ENCODE measurements at places on chromosomes 2 and 18.

DNA sequence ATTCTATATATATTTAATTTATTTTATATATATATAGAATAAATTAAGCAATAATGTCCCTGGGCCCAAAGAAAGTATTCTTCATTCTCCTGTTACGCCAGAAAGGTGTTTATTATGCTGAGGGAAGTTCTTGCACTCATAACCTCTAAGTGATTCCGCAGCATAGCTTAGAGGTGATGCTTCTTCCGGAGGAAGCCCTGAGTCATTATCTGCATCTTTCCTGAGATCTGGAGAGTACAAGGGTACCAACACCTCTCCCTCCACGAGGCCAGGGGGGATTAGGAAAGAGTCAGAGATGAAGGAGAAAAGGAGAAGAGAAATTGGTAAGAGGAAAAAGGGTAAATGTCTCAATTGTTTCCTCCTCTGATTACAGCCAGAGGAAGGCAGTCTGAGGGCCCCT lies 43.1 kb upstream of the RTN4 start:
- DNase-seq, result no peak

GRCh38 chr2:179297927-179298326 lies 33.3 kb upstream of the SESTD1 start:
- no peak for DNase-seq

GRCh38 chr2:20986024-20986939 lies 57.6 kb downstream of the APOB start:
- no peak for DNase-seq

DNA sequence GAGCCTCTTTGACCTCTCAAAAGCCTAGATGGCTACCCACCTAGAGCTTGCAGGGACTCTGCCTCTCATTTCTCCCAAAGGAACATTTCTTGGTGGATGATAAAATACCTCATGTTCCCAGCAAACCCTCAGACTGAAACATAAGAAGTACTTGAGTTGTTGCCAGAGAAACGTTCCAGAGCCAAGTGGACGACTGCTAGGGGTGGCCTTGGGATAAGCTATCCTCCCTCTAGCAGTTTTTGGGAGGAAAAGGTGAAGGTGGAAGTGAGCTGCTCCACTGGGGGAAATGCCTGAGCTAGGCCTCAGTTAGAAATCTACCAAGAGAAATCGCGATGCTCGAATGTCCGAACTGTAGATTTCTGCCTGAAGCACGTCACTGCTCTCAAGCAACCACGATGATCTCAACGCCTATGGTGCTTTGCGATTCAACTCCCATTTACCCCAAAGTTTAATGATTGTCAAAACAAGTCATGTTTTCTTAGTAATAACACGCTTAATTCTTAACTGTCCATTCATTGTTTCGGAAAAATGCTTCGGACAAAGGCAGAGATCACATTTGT lies 91.5 kb downstream of the CCBE1 start:
- DNase-seq, result no peak

GRCh38 chr2:139360654-139361053 lies 580.5 kb upstream of the NXPH2 start:
- no peak for DNase-seq

GRCh38 chr2:118119761-118120400 lies 31.6 kb downstream of the INSIG2 start:
- no peak for DNase-seq

- DNase-seq, result no peak
These were observed 299.7 kb downstream of the PRKCE start for GRCh38 chr2:45951025-45951727.

DNA sequence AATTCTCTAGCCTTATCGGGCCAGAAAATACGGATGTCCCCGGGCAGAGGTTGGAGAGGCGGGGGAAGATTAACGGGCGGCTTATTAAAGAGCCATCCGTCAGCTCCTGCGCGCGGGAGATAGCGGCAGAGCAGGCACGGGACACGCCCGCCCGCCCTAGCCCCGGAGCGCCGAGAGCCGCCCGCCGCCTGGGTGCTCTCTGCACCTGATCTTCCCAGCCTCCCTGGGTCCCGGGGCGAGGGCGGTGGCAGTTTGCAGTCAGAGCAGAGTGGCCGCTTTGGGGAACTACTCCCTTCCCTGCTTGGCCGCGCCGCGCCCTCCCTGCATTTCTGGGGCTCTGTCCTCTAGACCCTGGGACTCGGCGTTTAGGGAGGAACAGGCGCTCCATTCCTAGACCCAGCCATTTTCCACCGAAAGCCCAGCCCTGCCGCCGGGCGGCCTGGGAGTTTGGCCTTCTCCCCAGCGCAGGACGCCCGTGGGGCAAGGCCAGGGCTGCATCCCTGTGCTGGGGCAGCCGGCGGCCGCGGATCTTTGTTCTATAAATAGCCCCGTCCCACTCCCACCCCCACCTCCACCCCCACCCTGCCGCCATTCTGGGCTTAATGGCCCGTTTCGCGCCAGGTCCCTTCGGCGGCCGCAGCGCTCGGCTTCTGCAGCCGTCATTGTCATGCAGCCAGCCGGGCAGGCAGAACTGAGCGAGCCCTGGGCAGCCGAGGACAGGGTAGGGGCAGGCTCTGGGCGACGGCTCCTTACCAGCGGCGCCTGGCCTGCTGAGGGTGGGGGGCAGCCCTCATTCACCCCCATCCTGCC lies 6.6 kb downstream of the GAD1 start:
- DNase-seq, result no peak

- no peak for DNase-seq
These were observed 13.5 kb upstream of the EPAS1 start for GRCh38 chr2:46283693-46284092.

DNA sequence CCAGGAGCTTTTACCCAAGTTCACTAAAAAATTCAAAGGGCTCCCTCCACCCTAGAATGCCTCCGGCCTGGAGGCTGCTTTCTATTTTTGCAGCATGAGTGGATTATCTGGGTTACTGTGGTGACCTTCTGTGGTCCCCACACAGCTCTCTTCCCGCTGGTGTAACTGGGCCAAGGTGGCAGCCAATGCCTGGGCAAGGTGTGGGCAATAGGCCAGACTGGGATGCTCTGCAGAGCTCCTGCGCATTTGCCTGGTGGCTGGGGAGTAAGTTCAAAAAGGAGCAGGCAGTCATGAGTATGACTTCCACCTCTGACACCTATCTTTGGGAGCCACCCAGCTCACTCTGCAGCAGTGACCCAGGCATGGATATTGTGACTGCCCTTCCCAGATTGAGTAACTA lies 130.5 kb upstream of the SPRED2 start:
- DNase-seq, result no peak

DNA sequence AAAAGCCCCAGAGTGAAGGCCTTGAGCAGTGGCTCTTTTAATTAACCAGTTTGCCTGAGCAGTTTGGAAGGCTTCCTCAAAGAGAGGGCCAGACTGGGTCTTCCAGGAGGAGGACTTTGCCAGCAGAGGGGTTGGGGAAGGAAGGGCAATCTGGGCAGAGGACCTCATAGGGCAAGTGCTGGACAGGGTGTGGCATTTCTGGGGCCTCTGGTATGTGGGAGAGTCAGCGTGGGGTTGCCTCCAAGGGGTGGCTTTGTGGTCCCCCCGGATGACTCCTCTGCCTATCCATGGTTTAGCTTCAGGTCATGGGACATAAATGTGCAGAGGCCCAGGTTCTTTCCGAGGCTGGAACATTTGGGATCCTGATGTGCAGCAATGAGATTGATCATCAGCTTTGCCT lies 12.6 kb downstream of the GLI2 start:
- no peak for DNase-seq

- no peak for DNase-seq
These were observed 284.4 kb downstream of the AFF3 start for GRCh38 chr2:99857867-99858444.

DNA sequence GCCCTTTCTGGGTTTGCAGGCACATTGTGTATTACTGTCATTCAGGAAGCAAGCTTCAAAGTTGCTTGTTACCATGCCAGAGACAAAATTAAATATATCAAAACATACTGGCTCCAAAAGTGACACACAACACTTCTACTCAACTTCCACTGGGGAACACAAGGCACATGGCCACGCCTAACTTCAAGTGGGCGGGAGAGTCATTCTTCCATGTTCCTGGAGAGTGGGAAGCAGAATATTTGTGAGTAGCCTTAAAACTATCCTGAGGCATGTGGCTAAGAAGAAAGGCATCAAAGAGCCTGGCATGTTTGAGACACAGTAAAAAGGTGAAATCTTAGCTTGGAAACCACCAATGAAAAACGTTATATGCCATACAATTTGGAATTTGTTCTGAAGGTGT lies 90.5 kb upstream of the TACR1 start:
- no peak for DNase-seq

DNA sequence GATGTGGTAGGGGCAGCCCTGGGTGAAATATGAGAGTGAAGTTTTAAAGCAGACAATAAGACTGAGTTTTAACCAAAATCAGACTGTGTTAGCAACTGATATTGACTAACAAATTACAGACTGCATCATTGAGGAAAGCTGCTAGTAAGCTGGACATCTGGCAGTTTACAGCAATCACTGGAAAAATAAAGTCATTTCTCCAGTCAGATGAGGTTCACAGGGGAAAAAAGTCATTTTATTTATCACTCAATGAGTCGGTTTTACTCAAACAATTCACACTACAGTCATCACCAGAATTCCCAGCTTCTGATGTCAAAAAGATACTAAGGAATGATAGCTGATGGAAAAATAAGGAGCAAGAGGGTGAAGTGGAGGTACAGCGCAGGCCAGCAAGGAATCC lies 10.5 kb upstream of the TMEM177 start:
- no peak for DNase-seq

DNA sequence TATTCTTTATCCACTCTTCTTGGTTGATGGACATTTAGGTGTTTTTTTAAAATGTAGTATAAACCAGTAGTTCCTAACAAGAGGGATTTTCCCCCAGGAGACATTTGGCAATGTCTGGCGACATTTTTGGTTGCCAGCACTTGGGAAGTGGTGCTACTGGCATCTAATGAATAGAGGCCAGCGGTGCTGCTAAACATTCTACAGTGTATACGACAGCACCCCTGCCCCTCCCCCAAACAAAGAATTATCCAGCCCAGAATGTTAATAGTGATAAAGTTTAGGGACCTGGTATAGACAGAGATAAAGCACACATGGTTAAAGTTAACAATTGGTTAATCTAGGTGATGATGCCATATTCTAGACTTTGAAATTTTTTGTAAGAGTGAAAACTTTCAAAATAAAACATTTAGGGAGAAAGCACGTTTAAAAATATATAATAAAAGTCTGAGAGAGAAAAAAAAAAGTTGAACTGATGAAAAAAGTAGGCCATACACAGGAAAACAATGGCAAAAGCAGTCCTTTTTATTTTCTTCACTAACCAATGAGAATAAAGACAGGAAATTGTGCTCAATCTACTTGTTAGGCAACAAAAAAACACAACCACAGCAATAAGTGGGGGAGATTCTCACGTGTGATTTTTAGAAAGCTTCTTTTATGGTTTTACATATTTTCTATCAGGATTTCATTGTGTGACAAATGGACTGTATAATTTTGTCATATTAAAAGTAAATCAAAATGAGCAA lies 14.8 kb downstream of the FBXO48 start:
- no peak for DNase-seq

DNA sequence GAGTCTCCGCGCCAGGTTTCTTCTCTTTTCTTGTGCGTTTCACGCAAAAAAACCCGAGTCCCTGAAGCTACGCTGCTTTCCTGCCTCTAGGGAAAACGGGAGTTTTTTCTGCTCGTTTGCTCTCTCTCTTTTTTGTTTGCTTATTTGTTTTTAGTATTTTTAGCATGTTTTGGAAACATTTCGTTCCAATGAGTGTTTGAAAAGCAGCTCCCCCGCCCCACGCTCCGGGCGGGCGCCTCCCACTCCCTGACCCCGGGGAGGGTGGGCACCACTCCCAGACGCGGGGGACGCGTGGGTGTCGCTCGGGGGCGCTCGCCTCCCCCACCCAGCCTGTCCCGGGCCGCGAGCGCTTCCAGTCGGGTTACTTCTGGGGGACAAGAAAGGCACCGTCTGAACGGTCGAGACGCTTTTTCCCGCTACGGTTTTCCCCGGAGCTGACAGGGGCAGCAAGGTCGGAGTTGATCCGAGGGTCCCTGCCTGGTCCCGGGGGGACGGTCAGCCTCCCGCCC lies 446 bp upstream of the EFHD1 start:
- no peak for DNase-seq

GRCh38 chr2:201471732-201472393 lies 20.3 kb downstream of the STRADB start:
- DNase-seq, result no peak

DNA sequence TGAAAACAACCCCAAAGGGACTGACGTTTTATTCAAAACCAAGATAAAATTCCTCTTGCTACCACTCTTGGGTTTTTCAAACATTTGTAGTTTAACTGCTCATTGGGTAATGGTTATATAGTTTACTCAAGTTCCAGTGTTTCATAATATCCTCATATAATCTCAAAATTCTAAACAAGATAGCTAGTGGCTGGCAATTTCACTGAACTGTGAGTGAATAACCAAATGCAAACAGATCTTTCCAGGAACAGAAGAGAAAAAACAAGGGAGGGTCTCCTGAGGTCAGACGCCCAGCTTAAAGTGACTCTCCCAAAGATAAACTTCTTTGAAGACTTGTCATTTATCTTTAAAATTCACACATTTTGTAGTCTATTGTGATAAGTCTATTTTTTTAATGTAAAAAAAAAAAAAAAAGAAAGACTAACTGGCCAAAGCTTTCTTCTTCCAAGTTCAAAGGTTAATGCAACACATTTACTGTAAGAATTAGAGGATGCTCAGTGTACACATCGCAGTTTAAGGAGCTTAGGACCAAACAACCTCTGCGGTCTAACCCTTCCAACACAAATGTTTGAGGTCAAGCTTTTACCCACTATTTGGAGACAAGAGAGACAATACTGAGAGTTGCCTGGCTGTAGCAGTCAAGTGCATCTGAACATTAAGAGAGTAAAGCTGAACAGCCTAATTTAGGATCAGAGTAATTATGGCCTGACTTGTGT lies 26.6 kb downstream of the LPIN2 start:
- DNase-seq, result no peak

DNA sequence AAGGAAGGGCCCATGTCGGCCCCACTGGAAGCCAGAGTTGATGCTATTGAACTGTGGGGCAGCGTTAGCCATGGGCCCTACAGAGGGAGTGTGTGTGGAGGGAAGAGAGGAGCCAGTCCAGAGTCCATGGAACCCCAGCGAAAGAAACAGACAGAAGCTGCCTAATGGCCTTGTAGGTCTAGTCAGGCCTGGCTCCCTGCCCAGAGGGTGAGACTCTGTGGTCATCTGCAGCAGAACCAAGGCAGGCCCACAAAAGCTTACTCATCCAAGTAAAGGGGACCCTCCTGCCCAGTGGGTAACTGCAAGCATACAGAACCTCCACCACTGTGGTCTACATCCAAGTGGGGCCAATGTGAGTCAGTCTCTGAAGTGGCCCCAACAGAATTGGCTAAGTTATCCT lies 439.8 kb downstream of the TGIF1 start:
- DNase-seq, result no peak

DNA sequence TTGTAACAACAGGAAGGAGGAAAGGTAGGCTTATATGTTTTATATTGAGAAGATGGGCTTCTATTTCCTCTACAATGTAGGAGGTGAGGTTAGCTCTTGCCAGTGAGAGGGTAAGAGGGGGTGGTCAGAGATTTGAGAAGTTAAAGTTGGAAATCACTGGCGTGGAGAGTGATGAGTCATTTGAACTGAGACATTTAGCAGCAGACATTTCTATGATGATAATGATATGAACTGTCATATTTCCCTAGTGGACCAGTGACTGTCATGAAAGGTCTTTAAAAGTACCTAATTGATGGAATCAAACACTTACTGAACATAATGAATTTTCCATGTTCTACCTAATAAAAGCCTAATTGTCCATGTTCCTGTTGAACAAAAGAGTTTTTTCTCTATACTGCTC lies 126.1 kb downstream of the FAM161A start:
- peak; percentile 32 for DNase-seq

GRCh38 chr2:14255135-14255820 lies 377.2 kb upstream of the LRATD1 start:
- no peak for DNase-seq
